CD4-positive, alpha-beta T cell treated with Interleukin-6 for 4 hours (primary cell): ENCODE measurements at places on chromosomes 13 and 19.

DNA sequence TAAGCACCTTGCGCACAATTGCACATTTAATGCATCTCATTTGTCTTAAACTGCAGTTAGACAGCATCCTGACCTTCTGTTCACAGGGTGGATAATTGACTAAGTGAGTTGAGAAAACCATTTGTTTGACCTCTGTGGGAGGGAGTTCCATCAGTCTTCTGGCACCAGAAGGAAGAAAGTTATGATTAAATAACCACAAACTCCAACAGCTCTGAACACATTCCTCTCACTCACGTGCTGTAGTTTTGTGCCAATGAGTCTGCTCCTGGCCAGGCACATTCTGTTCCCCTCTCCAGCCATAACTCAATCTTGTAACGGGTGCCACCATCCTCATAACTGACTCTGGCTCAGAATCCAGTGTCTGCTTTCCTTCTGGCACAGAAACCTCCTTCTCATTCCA, 817.2 kb downstream of the SLITRK1 start:
- DNase-seq, result no peak

DNA sequence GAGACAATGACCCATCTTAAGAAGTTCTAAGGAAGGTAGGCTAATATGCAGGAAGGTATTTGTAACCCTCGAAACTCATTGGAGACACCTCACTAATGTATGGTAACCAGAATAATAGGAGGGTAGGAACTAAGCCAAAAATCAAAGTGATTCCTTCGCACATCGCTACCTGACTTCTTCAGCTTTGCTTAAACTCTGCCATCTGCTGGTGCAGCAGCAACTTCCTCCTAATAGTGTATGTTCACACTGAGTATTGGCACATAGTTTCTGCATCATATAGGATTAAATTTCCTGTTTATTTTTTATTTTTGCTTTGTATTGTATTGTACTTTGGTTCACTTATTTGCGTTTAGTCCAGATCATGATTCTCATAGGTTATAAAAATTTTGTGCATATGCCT, 676.2 kb downstream of the GPC5 start:
- DNase-seq, result no peak

GRCh38 chr13:99472122-99472440, 29.2 kb upstream of the TM9SF2 start:
- DNase-seq, result no peak

DNA sequence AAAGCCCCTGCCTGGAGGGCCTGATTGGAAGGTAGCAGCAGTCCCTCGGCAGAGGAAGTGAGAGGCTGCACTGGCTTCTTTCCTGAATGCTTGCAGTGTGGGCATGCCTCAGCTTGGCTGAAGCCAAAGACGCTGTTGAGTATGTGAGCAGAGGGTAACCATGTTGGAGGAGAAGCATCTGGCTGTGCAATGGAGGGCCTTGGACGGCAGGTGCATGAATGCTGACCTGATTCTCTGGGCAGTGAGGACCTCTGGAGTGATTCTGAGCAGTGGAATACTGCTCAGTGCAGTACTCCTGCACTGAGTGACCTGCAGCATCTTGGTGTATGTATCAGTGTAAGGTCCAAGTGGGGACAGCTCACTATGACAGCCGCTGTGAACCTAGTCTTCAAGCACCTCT, 46.9 kb downstream of the SOX1 start:
- DNase-seq, result no peak

- DNase-seq, result no peak
These were observed 52.0 kb downstream of the TDRD3 start for GRCh38 chr13:60448907-60449510.

GRCh38 chr19:45641274-45642105, 2.3 kb upstream of the EML2 start:
- peak; percentile 74 for DNase-seq

GRCh38 chr19:49520705-49521319, 7.0 kb upstream of the RCN3 start:
- no peak for DNase-seq

DNA sequence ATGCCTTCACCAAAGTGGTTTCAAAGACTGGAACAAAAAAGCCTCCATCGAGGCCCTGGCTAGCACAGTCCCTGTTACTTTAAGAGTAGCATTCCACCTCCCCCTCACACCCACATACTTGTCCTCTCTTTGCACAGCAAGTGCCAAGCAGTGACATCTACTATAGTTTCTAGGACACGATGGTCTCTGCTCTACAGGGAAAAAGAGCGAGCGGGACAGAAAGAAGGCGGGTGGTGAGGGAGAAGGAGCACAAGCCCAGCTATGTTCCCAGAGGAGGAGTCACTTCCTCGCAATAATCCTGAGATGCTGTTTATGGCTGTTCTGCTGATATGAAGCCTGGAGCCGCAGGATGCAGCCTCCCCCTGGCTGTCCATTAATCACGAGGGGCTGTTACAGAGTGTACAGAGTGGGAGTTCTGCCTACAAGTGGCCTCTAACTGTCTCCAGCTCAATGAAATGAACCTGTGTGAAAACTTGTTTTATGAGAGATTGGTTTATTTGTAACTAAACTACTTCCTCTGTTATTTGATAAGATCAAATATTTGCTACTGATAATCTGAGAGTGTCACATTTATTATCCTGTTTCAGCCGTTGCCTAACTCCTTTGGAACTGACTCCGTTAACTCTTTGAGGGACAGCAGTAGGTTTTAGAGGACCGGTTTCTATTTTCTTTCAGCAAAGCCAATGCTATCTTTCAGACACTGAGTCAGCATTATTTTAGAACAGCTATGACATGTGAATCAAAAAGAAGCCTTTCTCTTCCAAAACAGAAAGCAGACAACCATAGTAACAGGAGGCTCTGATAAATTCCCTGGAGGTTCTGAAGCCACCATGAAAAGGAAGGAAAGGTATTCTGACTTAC, 208.0 kb downstream of the SPRY2 start:
- no peak for DNase-seq

- DNase-seq, result no peak
These were observed 46.8 kb upstream of the CYP2A7 start for GRCh38 chr19:40928850-40929249.

GRCh38 chr13:99687723-99688397, 186.6 kb downstream of the TM9SF2 start:
- DNase-seq, result no peak

DNA sequence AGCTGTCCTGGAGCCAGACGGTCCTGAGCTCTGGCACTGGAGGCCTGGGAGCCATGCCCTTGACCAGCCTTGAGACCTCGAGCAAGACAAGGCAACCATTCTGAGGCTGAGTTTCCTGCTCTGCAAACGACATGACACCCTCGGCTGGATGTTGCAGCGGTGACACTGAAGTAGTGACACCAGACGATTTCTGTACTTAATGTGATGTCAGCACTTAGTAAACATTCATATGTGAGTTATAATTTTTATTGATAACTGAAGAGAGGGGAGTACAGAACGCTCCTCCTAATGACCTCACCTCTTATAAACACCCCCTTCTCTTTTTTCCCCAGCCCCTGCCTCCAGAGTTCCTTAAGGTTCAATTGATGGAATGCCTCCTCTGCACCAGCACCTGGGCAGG, 5.8 kb downstream of the NDUFA3 start:
- no peak for DNase-seq

DNA sequence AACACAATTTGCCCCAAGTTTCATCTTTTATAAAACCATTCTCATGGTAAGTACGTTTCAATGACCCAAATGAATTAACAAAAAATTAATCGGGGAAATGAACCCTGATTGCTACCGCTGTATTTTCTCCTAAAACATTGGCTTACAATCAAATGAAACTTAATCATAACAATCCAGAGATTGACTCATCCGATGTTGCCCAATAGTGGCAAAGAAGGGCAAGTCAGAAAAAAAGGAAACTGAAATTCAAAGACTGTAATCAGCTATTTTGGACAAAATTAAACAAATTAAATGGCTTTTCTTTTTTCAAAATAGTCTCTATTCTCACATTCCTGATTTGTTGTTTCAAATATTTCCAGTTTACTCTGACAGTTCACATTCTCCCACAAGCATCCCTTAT, 3.9 kb upstream of the ACOD1 start:
- no peak for DNase-seq

DNA sequence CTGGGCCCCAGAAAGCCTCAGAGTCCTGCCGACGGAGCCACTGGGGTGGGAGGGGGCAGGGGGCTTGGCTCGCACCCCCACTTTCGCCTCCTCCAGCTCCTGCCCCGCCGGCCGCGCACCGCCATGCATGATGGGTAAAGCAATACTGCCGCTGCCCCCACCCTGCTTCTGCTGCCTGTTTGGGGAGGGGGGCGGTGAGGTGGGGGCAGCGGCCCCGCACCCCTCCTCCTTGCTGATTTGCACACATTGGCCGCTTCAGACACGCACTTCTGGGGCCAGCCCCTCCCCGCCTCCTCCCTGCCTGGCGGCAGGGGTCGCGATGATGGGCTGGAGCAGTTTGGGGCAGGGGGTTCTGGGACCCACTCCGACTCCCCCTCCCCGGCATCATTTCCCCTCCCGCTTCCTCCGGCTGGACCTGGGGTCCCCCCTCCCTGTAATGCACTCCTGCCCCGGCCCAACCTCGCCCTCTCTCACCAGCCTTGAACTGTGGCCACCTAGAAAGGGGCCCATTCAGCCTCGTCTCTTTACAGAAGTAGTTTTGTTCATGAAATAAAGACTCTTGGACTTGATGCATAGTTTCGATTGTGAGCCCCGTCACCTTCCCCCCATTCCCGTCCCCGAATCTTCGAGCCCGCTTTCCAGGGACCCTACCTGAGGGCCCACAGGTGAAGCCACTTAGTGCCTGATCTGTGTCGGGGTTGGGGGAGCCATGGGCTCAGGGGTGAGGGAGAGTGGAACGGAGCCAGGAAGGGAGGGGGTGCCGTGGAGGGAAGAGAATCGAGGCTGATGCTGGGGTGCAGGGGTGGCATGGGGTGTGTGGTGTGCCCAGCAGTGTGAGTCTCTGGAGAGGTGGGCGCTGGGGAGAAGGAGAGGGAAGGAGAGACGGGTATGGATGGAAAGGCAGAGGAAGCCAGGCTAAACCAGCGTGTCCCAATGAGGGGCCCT, 1.4 kb upstream of the HPN start:
- DNase-seq, result peak; percentile 31

DNA sequence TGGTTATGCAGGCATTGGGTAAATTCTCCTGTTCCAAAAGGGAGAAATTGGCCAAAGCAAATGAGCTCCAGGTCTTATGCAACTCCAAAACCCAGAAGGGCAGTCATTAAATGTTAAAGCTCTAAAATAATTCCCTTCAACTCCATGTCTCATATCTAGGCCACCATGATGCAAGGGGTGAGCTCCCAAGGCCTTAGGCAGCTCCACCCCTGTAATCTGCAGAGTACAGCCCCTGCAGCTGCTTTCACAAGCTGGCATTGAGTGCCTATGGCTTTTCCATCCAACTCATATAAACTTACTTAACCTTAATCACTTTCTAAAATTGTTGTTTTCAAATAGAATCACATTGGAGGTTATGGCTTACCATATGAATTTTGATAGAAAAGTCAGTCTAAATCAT, 44.7 kb upstream of the ZNF429 start:
- DNase-seq, result no peak

DNA sequence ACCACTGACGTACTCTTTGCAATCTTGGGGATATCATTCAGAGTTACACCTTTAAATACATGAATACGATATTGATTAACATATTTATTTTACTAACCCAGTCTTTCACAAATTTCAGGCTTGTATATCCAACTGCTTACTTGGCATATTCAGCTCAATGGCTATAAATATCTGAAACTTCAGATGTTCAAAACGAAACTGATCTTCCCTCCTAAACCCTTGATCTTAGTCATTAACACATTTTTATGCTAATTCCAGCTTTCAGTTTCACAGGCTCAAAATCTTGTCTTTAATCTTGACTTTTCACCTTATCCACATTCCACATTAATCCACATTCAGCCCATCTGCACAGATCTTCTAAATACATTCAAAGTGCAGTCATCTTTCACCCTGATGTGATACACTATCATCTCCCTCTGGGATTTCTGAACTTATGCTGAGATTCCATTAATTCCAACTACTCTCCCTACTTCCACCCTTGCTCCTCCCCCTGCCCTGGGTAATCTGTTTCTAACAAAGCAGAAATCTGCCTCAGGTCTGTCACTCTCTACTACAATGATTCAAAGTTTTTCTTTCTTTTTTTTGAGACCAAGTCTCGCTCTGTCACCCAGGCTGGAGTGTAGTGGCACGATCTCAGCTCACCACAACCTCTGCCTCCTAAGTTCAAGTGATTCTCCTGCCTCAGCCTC, 387.2 kb downstream of the GPC5 start:
- DNase-seq, result no peak

GRCh38 chr19:41552558-41552957, 23.4 kb upstream of the CEACAM21 start:
- no peak for DNase-seq

GRCh38 chr13:97780486-97780885, 173.0 kb upstream of the IPO5 start:
- no peak for DNase-seq

- peak; percentile 74 for DNase-seq
These were observed 1.3 kb downstream of the RFX2 start for GRCh38 chr19:6108721-6109633.

DNA sequence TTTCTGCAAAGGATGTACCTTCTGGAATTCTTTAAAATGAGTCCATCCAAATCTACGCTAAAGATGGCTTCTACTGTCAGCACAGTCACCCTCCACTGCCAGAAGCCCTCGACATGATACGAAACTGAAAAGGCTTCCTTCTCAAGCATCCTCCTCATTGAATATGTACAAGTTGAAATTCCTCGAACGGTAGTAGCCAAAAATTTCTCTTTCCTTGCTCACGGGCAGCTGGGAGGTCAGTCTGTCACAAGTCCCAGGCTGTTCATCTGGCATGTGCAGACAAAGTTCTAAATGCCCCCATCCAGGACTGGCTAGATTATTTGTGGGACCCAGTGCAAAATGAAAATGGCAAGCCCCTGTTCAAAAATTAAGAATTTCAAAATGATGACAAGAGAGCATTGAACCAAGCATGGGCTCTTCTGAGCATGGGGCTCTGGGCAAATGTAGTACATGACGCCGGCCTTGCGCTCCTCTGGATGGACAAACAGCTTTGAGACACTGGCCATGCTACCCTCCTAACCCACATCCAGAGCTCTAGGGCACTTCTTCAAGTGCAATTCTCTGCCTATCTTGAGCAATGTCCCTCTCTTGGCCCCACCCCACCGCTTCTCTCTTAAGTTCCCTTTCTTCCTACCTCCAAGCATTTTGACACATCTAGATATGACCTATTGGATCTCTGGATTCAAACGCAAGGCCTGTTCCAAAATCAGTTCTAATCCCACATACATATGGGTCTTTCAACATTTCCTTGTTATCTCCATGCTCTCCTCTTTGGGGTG, 78.9 kb upstream of the FLT1 start:
- no peak for DNase-seq

DNA sequence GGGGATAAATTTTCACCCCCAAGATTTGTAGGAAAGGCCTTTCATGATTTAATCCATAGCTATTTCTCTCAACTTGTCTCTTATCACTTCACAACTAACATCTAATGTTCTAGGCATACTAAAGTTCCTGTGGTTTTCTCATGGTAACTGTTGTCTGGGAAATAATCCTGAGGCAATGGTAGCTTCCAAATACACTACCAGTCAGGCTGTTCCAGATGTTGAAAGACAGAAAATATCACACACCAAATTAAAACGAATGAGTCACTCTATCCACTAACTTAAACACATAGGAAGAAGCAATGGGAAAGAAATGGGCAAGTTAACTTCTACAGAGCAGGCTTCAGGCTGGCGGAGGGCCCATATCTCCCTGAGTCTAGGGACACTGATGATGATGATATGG, 77.7 kb upstream of the MYO16 start:
- no peak for DNase-seq
